ENCODE measurements at places on chromosomes 1 and 21.

GRCh38 chr1:157659576-157660247, 40.9 kb downstream of the FCRL3 start:
- DNase-seq, result no peak

DNA sequence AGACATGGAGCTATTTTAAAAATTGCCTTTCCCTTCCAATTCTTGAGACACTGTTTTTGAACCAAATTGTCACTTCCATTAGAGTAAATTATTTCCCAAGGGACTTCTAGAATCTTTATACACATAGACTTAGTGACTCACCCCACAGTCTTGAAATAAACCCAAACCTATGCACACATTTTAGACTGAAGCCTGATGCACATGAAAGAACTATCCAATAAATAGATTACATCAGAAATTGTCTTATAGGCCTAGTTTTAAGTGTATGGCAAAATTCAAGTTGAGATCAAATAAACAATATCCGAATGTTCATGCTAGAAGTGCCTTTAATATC, 32.2 kb upstream of the ZNF326 start:
- no peak for DNase-seq

DNA sequence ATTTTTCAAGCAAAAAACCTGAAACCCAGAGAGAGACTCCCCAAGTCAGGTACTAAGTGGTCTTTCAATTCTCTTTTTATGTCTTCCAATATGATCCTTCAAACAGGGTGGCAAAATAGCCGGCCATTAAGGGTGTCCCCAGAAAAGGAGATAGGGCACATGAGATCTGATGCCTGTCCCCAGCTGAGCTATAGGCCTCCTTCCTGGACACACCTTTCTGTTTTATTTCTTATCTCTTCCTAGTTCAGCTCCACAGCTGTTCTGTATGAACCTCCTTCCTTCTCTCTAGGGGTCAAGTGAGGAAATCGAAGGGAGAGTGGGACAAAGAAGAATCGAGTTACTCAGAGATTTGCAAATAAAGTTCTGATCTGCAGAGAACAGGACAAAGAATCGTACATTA, 112.4 kb upstream of the ATP1A1 start:
- no peak for DNase-seq

DNA sequence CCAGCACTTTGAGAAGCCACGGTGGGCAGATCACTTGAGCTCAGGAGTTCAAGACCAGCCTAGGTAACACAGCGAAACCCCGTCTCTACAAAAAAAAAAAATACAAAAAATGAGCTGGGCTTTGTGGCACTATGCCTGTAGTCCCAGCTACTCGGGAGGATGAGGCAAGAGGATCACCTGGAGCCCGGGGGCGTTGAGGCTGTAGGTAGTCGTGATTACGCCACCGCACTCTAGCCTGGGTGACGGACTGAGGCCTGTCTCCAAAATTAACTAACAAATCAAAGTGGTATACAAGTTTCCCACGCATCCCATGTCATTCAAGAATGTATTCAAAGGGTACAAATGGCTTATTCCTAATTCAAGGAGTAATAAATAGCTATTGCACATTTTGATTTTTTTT, 2.4 kb downstream of the AUNIP start:
- no peak for DNase-seq

- DNase-seq, result no peak
Observed at GRCh38 chr1:26410706-26411623, at the start of gene LIN28A. LIN28A (plus strand) TSS chr1:26410817; CDS start chr1:26410892, 75 bp downstream.

- no peak for DNase-seq
Observed at GRCh38 chr1:72288886-72289285, 6.5 kb upstream of the NEGR1 start.

GRCh38 chr1:51203121-51203873, 32.8 kb upstream of the RNF11 start:
- no peak for DNase-seq

GRCh38 chr1:66761221-66761620, 9.0 kb downstream of the DYNLT5 start:
- no peak for DNase-seq
